ENCODE measurements at places on chromosomes 6 and 20.

GRCh38 chr6:136501514-136501913 is 48.7 kb downstream of the MAP7 start:
- no peak for DNase-seq

GRCh38 chr6:161740486-161740885 is 466.6 kb upstream of the AGPAT4 start:
- DNase-seq = no peak

DNA sequence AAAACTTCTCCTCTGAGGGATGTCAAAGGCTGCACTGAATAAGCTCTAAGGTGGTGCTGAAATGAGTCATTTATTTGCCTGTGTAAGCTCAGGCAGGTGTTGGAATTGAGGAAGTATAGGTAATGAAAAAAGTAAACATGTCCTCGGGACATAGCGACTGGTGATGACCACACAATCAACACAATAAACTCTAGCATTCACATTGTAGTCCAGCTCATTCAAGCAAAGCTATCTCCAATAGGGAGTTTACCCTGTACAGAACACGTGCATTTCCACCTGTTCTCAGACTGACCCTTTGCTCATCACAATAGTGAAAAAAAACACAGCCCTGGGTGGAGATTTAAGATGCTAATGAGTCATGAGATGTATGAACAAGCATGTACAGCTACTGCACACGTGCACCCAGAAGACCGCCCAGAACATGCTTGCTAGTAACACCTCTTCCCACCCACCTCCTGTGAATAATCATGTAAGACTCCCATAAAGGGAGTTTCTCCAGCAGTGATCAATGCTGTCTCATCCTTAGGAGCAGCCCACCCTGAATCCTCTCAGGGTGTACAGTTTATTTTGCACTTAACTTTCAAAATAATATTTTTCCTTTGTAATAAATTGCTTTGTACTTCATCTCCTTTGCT is 33.0 kb upstream of the POU5F1 start:
- DNase-seq = no peak

GRCh38 chr6:146928503-146928902 is 275.7 kb upstream of the STXBP5 start:
- no peak for DNase-seq

GRCh38 chr20:41935259-41935791 is 317.1 kb upstream of the CHD6 start:
- DNase-seq = no peak

DNA sequence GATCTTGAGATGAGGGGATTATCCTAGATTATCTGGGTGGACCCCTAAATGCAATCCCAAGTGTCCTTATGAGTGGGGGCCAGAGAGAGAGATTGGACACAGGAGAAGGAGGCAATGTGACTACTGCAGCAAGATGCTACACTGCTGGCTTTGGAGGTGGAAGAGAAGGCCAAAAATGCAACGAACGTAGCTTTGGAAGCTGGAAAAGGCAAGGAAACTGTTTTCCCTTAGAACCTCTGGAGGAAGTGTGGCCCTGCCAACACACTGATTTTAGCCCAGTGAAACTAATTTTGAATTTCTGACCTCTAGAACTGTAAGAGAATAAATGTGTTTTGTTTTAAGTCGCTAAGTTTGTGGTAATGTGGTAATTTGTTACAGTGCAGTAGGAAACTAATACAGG is 15.7 kb downstream of the PPARD start:
- no peak for DNase-seq

DNA sequence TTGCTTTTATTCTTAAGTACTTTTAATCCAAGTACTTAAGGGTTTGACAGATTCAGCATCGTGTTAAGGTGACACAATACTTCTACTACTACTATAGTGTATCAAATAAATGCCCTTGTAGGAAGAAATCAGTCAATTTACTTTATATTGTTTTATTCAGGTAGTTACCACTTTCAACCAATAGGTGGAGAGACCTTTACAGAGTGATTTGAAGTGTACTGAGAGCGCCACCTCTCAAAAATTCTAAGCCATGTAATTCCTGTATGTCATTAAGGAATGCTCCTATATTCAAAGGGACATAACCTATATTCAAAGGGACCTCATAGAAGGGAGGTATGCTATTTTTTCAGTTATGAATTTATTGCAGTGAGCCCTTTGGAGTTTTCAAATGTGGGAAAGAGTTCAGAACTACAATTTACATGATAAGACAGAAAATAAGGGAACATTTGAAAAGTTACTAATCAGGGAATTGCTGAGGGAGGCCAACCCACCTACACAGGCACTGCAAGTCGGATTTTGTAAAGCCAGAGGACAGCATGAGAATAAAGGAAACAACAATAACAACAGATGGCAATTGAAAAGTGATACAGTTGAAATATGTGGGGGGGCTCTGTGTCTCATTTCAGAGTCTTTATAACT is 955.6 kb downstream of the TBC1D32 start:
- no peak for DNase-seq
